Natural killer cell treated with Interleukin-12 subunit alpha and Interleukin-12 subunit beta and Interleukin-15 and Interleukin-18, amount 100 ng/mL, for 72 hours (primary cell): ENCODE measurements at places on chromosomes 7 and 10. TPM values are rescaled to one million over a fixed set of nuclear protein-coding genes. Genes with fewer than 3 reads are reported as not detected.

GRCh38 chr7:151174246-151175046, 7.0 kb upstream of the GBX1 start:
- no peak for DNase-seq

DNA sequence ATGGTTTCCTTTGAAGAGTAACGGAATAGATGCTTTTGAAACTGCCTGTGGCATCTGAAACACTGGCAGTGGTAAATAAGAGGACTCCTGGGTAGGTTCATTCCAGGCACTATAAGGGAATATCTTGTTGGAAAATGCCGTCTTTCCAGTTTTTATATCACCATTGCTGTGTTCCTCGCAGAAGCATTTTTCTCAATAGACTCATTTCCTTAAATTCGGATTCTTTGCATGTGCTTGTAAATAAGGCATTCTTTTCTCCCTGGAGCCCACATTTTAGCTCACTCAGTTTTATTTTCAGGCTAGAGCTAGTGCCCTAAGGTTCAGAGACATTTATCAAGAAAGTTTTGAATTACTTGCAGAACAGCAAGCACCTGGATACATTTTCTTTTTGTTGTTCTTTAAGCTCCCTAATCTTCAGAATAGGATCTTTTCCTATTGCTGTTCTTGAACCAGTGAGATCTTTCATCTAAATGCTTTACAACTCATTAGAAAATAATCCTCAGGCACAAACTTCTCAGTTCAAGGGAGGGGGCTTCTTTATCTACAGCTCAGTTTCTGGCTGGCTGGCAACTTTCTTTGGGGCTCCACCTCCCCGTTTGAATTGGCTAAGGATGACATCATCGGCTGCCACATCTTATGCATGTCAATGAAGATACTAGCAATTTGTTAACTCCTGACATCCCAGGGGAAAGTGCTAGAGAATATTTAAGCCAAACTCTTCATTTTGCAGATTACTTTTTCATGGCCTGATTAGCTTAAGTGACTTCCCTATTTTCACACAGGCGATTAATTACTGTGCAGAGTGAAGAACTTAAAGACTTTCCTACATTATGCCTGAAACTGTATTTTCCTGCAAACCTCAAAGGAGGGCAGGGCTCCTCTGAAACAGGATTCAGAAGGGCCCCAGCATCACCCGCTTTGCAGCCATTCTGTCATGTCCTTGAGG, 133.7 kb upstream of the RSU1 start:
- DNase-seq: no peak

TFPI2 gene
- not detected for total RNA-seq

GRID2IP gene
- total RNA-seq: 0.29 TPM

- DNase-seq: no peak
Observed at GRCh38 chr10:79105818-79106217, 37.1 kb downstream of the ZMIZ1 start.

DNA sequence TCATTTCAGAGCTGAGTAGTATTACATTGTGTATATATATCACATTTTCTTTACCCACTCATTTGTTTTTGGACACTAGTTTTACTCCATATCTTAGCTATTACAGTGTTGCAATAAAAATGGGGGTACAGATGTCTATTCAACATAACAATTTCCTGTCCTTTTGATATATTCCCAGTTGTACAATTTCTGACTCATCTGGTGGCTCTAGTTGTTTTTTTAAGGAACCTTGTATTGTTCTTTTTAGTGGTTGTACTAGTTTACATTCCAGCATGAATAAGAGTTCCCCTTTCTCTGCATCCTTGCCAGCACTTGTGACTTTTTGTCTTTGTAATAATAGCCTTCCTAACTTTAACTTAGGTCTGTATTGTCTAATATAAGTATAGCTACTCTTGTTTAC, 739.9 kb downstream of the XPNPEP1 start:
- DNase-seq: no peak

- DNase-seq: no peak
Observed at GRCh38 chr10:74167443-74167842, 16.4 kb downstream of the ADK start.

PODXL gene
- 1.3 TPM for total RNA-seq

- peak; percentile 74 for DNase-seq
Observed at GRCh38 chr7:43647673-43648472, 65.0 kb downstream of the STK17A start.

- no peak for DNase-seq
Observed at GRCh38 chr7:157855452-157856213, 518.8 kb downstream of the DNAJB6 start.

C7orf33 gene
- not detected for total RNA-seq

DNA sequence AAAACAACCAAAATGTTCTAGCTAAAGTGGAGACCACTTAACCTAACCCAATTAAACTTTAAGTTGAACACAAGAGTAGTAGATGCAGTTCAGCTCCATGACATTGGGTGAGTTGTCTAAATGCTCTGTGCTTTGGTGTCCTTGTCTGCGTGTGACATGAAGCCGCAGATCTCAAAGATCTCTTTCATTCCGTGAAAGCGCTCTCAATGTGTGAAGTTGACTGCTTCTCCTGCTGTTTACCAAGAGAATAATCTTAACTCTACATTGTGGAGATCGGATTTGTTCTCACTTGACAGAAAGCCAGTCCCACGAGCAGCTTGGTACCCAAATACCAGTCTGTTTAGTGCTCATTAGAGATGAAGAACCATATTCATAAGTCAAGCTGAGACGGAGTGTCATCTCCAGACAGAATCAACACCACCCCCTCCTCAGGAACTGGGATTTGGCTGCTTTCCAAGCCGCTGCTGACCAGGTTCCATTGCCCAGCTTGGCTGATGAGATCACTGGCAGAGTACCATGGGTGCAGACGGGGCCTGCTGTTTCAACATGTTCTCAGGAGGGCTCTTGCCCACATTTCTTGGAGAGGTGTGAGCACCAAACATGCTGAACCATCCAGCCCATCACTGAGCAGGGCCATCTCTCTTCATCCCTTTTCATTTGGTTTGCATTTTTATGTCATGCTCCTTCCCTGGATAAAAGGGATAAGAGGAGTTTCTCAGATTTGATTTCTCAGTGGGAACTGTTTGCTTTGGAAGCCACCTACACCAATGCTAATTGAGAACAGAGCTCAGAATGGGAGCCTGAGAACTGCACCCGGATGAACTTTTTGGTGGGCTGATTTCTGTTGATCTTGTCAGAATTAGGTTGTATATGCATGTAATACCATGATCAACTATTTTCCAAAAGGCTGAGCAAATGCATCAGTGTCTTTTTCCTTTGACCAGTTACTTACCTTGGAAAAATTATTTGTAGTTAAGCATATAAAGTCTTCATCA, 95.8 kb upstream of the AGBL3 start:
- no peak for DNase-seq

GRCh38 chr7:142485617-142486226, 227.9 kb upstream of the PRSS58 start:
- DNase-seq: no peak

TECTB gene
- not detected for total RNA-seq

DNA sequence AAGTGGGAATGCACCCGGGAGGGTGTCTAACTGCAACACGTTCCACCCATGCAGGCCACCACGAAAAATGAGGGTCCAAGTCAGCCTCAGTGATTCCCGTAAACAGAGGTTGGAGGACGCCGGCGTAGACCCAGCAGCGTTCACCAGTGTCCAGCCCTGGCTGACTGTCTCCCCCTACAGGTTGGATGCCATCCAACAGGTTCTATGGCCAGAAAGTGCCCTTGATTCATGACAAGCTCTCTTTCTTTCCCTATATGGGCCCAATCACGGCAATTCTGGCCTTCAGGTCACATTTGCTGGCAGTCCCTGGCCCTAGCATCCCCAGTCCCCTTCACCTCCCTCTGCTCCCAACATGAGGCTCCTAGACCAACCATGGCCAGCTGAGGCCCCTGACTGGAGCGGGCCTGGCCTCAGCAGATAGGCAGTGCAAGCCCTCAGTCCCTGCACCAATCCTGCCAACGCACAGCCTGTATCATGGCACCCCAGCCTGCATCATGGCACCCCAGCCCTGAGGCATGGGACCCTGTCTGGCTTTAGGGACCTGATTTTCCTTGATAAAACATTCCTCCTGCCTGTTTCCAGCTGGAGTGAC, 227.4 kb downstream of the GRID1 start:
- DNase-seq: no peak

LIPN gene
- not detected for total RNA-seq

DNA sequence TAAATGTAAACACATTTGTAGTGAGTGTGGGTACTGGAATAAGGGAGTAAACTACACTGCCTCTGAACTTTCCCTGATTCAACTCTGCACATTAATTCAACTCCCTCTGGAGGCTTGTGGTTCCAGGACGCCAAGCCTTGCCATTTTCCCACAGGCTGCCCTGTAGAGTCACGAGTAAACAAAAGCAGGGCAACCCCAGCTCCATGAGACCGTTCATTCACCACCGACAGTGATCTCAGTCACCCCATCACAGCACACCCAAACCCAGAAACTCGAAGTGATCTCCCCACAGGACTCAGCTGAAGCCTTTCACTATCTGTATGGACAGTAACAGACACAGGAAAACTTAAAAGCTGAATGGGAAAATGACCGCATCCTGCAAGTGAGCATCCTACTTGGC, 218.8 kb upstream of the FRMD4A start:
- no peak for DNase-seq

PVRIG gene
- 43.9 TPM for total RNA-seq

DNA sequence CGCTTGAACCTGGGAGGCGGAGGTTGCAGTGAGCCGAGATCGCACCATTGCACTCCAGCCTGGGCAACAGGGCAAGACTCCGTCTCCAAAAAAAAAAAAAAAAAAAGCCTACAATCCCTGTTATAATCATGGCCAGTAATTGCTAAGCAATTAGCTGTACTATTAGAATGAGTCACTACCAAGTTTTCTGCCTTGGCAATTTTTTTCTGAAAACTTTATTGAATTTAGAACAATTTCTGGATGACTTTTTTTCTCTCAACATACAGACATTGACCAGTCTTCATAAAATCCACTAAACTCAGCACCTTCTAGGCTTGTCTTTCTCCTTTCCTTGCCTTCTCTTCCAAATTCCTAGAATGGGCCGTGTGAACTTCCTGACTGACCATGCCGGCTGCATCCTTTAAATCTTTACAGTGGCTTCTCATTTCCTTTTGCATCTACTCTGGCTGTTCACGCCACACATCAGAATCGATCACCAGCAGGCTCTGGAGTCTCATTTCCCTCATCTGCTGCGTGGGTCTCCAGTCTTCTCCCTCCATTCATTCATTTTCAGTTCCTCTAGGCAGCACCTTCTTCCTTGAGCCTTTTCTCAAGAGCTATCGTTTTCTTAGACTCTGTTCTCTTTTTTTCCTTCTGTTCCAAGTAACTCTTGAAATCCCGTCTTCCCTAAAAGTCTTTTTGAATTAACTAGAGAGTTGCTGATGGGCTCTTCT, 107.9 kb downstream of the KAT6B start:
- no peak for DNase-seq

DNA sequence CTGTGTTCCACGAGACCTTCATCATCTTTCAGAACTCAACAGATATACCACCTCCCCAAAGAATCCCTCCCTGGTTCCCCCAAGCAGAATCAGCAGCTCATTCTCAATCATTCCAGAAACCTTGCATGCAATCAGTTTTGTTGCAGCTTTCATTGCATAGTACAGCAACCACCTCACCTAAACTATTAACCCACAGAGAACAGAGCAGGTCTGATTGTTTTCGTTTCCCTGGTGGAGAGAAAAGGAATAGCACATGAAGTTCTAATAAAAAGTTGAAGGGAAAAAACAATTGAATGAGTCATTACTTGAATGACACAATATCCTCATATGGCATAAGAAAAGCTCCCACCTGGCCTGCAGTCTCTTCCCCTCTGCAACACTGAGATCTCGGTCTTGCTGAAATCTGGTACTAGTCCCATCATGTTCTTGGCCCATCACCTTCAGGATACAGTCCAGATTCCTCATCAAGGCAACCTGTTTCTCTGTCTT, 147.1 kb upstream of the GDF10 start:
- DNase-seq: no peak

DNA sequence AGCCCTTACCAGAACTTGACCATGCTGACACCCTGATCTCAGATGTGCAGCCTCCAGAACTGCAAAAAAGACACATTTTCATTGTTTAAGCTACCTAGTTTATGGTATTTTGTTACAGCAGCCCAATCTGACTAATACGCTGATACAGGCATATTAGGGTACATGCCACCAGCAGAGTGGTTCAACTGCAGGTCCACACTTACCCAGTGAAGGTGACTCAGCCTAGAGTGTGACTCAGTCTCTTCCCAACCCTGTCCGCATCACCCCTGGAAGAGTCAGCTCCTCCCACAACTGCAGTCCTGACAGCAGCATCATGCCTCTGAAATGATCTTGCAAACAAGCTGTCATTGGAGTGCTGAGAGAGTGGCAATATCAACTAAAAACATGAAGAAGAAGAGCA, 30.8 kb upstream of the GOT1 start:
- DNase-seq: no peak

DNA sequence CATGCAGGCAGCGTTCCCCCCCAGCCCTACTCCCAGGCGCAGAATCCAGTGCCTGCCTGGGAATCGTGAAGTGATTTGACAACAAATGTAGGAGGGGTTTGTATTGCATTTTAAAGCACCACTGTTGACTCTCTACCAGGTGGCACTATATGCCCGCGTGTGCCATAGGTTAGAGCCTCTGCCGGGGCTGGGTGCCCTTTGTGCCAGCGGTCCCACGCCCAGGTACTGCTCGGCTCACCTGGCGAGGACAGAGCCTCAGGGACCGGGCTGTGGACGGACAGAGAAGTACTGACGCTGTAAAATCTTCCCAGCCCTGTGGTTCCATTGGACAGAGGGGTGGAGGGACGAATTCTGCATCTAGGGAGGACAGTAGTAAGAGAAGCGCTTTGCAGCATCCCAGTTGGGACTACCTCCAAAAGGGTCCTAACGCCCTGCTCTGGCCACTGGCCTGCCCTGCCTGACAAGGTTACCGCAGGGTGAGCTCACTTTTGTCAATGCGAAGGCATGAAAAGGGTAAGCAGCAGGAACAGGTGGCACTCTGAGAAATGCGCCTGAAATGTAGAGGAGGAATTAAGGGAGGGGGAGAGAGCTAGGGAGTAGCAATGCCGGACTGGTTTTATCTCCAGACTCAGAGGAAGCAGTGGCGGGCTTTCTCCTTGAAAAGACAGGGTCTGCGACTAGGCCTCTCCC, 788 bp upstream of the CACNA2D1 start:
- peak; percentile 48 for DNase-seq

- DNase-seq: no peak
Observed at GRCh38 chr10:102407425-102408130, 11.0 kb downstream of the PSD start.
